ENCODE measurements at places on chromosomes 2 and 18. TPM values are rescaled to one million over a fixed set of nuclear protein-coding genes. Genes with fewer than 3 reads are reported as not detected.

DNA sequence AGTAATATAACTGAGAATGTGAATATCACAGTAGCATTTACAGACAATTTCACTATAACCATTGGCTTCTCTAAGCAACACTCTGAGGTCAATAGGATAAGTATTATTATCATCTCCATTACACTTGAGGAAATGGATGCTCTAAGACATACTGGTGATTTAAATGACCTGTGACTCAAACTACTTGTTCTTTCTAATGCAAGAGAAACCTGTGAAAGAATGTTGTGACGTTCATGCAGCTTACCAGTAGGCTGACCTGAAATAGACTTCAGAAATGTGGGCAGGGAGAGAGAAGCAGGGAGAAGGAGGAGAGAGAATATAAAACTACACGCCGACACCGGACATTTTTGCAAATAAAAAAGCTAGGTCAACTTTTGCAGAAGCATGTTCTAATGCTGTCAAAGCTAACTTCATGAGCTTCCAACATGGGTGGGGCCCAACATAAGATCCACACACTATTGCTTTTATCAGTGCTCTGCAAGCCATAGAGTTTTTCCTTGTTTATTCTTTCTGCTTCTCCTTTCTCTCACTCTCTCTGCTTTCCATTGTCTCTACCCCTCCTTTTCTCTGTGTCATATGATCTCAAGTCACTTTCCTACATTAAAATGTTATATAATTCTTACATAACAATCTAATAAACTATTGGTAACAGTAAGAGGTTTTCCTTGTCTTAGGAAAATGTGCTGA lies 217.6 kb upstream of the FN1 start:
- H3K4me3 ChIP-seq = no peak overlapping the region
- H3K36me3 ChIP-seq = no peaks in the 10 kb centered on the region
- no peaks in the 10 kb centered on the region for H3K27me3 ChIP-seq
- H3K27ac ChIP-seq = no peak overlapping the region

GRCh38 chr2:148483665-148484064 lies 160.9 kb upstream of the EPC2 start:
- peaks cover 11% of the 10 kb centered on the region for H3K4me1 ChIP-seq
- no peak overlapping the region for H3K27ac ChIP-seq
- H3K36me3 ChIP-seq = peaks cover 4% of the 10 kb centered on the region
- H3K27me3 ChIP-seq = no peaks in the 10 kb centered on the region

DNA sequence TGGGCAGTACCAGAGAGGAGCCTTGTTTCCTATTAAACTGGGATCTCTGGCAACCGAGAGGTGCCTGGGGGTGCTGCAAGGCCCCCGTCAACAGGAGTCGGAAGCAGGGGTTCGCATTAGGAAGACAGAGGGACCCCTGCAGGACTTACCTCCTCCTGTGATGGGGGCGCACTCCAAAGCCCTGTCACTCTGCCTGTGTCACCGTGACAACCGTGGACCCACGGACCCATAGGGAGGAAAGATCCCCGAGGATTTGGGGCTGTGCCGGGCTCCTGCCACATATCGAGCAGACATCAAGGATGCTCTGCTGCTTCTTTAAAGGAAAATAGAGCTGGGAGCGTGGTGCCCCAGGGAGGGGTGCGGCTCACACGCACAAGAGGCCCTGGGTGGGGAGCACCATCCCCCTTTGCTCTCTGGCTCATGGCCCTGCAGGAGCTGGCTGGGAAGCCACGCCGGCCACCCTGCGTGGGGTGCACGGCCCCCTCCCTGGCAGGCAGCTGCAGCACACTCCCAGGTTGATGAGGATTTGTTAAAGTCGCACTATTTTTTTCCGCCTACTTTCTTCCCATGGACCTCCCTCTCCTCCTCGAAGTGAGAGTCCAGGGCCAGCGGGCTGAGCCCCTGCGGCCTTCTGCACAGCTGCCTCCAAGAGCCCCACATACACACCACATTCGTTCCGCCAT lies 167.5 kb downstream of the TWIST2 start:
- H3K36me3 ChIP-seq = no peaks in the 10 kb centered on the region
- H3K27me3 ChIP-seq = no peaks in the 10 kb centered on the region
- DNase-seq = no peak
- no peak overlapping the region for H3K27ac ChIP-seq

VAMP8 gene
- total RNA-seq = 1.1 TPM

GRCh38 chr2:37670378-37671008 lies 949 bp downstream of the CDC42EP3 start:
- peaks cover 29% of the 10 kb centered on the region for H3K4me1 ChIP-seq
- DNase-seq = no peak

APLF gene
- total RNA-seq = 6.9 TPM

ERBB4 gene
- total RNA-seq = 10.2 TPM

GRCh38 chr2:185511925-185512324 lies 226.7 kb upstream of the FSIP2 start:
- H3K27me3 ChIP-seq = no peaks in the 10 kb centered on the region
- DNase-seq = no peak
- H3K27ac ChIP-seq = no peak overlapping the region

- no peak overlapping the region for H3K27ac ChIP-seq
- no peaks in the 10 kb centered on the region for H3K27me3 ChIP-seq
- H3K4me1 ChIP-seq = peaks cover 23% of the 10 kb centered on the region
- H3K36me3 ChIP-seq = no peaks in the 10 kb centered on the region
Observed at GRCh38 chr2:108916122-108916795, 72.8 kb downstream of the EDAR start.

DNA sequence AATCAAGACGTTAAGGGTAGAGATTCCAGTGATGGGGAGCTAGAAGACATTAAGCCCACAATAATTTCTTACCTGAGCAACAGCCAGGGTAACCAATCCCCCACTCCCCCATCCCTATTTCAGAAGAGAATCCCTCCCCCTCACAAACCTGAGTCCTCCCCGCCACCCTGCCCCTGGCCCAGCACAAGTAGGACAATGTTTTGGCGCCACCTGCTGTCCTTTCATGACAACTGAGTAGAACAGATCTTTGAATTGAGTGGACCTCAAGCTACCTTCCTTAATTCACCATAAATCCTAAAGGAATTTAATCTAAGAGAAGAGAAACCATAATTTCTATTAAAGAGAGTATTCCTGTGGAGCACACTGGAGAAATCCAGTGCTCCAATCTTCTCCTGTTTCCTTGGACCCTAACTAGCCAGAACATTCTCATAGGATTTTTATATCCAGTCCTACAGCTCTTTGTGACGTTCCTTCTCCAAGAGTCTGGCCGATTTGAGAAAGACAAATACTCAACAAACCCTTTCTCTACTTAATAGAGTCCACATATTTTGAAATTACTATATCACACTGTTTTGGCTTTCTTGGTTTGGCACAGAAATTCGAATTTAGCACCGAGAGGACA lies 41.1 kb downstream of the NHEJ1 start:
- H3K4me3 ChIP-seq = no peak overlapping the region
- no peak overlapping the region for H3K27ac ChIP-seq
- no peaks in the 10 kb centered on the region for H3K27me3 ChIP-seq
- peak; percentile 64 for DNase-seq

All from neural crest cell (in vitro differentiated cells).